Myocyte (in vitro differentiated cells): ENCODE measurements at places on chromosomes 2 and 18. TPM values are rescaled to one million over a fixed set of nuclear protein-coding genes. Genes with fewer than 3 reads are reported as not detected.

RNF125 gene
- 1.7 and 2.9 TPM in 2 replicates for total RNA-seq

GRCh38 chr2:219430633-219431615 is 3.7 kb upstream of the SPEG start:
- DNase-seq: peak; percentile 92

DNA sequence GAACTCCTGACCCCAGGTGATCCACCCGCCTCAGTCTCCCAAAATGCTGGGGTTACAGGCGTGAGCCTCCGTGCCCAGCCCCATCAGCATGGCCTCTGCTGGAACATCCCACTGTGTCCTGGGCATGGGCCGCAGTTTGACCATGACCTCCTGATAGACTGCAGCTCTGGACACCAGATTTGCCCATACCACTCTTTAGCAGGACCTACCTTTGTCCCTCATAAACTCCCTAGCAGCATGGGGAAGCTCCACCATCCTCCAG is 92.6 kb downstream of the MYCN start:
- no peak for DNase-seq

- DNase-seq: peak; percentile 62
These were observed 113.0 kb downstream of the LRATD1 start for GRCh38 chr2:14745288-14746076.

CIB4 gene
- not detected in 2 replicates for total RNA-seq
